Vagina (tissue), 2 donors: ENCODE measurements at places on chromosomes 4 and X. TPM values are rescaled to one million over a fixed set of nuclear protein-coding genes. Genes with fewer than 3 reads are reported as not detected.

CENPVL2 gene
- not detected for total RNA-seq

SCD5 gene
- 16.9 TPM for total RNA-seq

FOXP3 gene
- 1.5 TPM for total RNA-seq

P2RY8 gene
- 0.74 TPM for total RNA-seq

DNA sequence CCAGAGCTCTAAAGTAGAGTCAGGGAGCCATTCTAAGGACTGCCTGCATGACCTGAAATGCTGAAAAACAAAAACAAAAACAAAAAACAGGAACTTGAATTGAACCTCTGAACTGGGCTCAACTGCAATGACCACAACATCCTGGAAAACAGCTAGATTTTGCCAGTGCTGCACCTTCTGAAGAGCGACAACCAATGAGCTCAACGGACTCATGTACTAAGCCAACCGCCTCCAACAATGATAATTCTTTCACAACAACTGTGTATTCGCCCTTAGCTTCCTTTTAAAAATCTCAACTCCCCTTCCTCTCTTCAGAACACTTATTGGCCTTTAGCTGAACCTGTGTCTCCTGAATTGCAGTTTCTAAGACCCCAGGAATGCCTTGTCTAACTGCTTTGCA, 69.8 kb downstream of the HAUS3 start:
- DNase-seq: no peak

DNA sequence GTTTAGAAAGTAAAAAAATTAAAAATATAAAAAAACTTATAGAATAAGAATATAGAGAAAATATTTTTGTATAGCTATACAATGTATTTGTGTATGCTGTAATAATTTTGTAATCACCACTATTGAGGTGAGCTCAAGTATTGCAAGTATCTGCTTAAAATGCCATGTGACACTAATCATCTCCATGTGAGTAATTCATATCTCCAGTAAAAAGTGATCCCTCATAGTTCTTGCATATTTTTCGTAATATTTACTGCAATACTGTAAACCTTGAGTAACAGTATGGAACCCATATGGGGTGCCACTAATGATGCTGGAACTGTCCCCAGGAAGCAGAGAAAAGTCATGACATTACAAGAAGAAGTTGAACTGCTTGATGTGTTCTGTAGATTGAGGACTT, 43.2 kb upstream of the HUWE1 start:
- DNase-seq: no peak

DNA sequence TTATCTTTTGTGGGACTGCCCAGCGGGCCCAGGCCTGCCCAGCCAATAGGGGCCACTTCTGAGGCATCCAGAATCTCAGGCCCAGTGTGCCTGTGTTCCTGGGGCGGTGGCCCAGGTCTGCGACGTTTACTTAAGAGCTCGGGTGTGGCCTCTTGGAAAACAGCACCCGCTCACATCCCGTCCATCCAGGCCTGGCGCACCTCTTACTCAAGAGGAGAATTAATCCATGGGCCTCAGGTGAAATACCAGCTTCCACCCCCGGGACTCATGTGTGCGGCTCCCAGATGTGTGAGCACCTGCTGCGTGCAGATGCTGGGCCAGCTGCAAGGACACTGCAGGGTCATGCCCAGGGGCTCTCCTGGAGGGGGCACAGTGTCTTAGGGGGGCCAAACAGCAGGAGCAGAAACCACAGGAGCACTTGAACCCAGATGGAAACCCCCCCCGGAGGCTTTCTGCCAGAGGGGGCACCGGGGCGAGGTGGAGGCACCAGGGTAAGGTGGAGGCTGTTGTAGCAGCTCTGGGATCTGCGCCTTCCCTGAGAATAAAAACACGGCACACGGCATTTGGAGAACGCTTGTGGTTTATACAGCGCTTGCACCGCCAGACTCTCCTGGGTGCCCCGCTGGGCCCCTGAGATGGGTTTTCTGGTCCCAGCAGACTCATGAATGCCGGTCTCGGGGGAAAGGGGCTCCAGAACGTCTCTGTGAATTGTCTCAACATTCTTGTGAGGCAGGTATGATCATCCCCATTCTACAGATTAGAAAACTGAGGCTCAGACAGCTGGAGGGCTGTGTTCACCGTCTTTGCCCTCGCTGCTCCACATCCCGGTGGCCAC, 2.8 kb downstream of the PSAPL1 start:
- no peak for DNase-seq

GRCh38 chrX:100643956-100644860, at the start of gene SRPX2:
Gene SRPX2 (plus strand): TSS chrX:100644199. CDS start chrX:100646323, 2,124 bp downstream.
- DNase-seq: no peak

DNA sequence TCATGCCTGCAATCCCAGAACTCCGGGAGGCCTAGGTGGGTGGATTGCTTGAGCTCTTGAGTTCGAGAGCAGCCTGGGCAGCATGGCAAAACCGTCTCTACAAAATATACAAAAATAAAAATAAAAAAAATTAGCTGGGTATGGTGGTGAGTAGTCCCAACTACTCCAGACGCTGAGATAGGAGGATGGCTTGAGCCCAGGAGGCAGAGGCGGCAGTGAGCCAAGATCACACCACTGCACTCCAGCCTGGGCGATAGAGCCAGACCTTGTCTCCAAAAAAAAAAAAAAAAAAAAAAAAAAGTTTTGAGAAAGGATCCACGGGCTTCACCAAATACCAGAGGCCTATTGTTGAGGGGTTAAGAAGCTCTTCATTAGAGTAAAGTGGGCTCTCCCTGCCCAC, 8.0 kb downstream of the SUPT20HL2 start:
- DNase-seq: no peak

DNA sequence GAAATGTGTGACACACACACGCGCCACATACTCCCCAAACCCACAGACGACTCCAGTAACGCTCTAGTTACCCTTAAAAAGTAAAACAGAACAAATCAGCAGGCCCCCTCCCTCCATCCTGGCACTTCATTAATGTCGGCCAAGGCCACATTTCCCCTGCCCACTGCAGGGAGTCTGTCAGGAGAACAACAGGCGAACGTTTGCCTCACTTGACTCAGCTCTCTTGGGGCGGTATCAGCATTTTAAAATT, 671 bp upstream of the FHIP1A start:
- DNase-seq: no peak

GRCh38 chr4:105978684-105979296, 83.5 kb downstream of the NPNT start:
- no peak for DNase-seq

DNA sequence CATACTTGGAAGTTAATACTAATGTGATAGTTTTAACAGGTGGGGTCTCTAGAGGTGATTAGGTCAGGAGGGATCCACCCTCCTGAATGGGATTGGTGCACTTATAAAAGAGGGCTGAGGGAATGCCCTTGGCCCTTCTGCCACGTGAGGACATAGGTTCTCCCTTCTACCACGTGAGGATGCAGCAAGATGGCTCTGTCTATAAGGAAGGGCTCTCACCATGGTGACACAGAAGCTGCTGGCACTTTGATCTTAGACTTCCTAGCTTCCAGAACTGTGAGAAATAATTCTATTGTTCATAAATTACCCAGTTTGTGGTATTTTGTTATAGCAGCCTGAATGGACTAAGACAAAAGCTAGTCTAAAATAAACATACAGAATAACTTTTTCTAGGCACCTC, 1.0 kb downstream of the AADAT start:
- DNase-seq: no peak

DNA sequence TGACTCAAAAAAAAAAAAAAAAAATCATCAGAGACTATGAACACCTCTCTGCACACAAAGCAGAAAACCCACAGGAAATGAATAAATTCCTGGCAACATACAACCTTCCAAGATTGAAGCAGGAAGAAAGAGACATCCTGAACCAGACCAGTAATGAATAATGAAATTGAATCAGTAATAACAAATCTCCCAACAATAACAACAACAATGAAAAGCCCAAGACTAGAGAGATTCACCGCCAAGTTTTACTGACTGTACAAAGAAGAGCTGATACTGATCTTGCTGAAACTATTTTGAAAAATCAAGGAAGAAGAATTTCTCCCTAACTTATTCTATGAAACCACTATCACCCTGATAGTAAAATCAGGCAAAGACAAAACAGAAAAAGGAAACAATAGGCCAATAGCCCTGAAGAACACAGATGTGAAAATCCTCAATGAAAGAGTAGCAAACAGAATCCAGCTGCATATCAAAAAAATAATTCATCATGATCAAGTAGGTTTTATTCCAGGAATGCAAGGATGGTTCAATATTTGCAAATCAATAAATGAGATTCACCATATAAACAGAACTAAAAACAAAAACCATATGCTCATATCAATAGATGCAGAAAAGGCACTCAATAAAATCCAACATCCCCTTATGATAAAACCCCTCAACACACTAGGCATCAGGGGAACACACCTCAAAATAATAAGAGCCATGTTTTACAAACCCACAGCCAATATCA, 31.0 kb upstream of the PLK4 start:
- no peak for DNase-seq

GRCh38 chr4:97374526-97374925, 768.8 kb downstream of the STPG2 start:
- no peak for DNase-seq

DNA sequence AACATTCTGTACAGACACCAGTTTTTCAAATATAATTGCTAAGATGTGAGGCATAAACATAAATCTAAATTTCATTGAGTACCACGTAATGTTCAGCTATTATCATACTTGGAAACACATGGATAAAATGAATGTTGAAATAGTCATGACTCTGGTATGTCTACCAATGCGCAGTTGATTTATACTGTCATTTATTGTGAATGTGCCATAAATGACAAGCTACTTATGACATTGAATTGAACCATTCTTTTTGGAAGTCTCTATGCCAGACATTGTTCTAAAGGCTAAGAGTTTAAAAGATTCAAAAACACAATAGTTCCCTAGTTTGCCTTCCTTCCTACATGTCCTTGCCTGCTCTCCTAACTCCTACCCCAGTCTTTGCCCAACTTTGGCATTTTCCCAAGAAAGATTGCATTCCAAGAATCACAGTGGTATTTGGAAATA, 96.6 kb upstream of the DMD start:
- no peak for DNase-seq

- no peak for DNase-seq
Observed at GRCh38 chr4:45453258-45453853, 670.5 kb downstream of the GABRG1 start.
